ENCODE measurements at places on chromosomes 1 and 21. TPM values are rescaled to one million over a fixed set of nuclear protein-coding genes. Genes with fewer than 3 reads are reported as not detected.

The TIAM1 gene
- total RNA-seq, result 63.7 TPM

The NBPF4 gene
- total RNA-seq, result not detected

The ESRRG gene
- not detected for total RNA-seq

The FAM151A gene
- not detected for total RNA-seq

The SH2D5 gene
- total RNA-seq, result 0.34 TPM

The C1orf74 gene
- total RNA-seq, result 2.8 TPM

The ZNF669 gene
- 10.5 TPM for total RNA-seq

The KANK4 gene
- total RNA-seq, result not detected

The SPRR3 gene
- not detected for total RNA-seq

GRCh38 chr1:179082333-179082998 lies 596 bp downstream of the TOR3A start:
- DNase-seq, result peak; percentile 41

GRCh38 chr1:247548092-247548491 lies 842 bp upstream of the GCSAML start:
- DNase-seq, result no peak

DNA sequence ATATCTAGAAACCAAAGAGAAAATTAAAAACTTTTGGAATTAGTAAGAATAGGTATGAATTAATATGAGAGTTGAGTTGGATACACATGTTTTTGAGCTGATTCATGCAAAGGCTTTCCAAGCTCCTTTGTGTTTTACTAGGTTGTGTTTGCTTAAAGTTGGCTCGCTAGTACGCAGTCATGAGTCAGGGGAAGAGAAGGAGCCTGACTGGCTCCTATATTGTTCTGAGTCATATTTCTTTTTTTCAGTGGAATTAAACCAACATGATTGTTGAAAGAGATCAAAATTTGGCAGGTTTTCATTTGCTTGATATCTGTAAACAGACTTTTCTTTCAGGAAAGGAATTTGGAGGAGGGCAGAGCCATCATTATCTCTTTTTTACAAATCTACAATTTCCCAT lies 66.7 kb downstream of the MAGI3 start:
- DNase-seq, result no peak

DNA sequence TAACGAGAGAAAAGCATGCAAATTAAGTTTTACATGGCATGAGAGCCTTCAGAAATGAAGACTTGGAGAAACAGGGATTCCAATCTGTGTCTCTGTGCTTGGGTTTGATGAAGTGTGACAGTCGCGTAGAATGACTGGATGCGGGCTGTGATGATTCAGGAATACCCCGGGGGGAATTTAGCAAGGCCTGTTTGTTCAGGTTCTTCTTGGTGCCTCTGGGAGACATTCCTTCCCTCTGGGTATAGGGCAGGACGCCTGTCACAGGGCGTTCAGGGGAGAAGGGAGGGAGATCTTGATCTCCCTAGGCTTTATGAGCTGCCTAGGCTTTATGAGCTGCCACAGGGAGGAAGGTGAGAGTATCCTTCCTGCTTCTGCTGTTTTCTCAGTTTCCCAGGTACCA lies 36.6 kb downstream of the DOP1B start:
- DNase-seq, result no peak

DNA sequence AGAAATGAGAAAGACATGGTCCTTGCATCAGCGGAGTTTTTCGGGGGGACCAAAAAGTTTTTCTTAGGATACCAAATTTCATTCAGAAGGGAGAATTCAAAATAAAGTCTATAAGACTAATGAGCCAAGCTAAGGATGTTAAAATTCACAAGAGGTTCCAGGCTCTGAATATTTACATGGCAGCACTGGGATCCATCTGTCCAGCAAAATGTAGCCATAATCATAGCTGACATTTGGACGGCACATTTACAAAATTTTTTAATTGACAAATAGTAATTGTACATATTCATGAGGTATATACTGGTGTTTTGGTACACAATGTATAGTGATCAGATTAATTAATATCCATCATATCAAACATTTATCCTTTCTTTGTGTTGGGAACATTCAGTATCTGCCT lies 107.9 kb downstream of the ZNF648 start:
- DNase-seq, result no peak

GRCh38 chr1:25698252-25698651 lies 81.7 kb downstream of the MAN1C1 start:
- peak; percentile 48 for DNase-seq

GRCh38 chr1:58310881-58311280 lies 235.6 kb downstream of the OMA1 start:
- no peak for DNase-seq

DNA sequence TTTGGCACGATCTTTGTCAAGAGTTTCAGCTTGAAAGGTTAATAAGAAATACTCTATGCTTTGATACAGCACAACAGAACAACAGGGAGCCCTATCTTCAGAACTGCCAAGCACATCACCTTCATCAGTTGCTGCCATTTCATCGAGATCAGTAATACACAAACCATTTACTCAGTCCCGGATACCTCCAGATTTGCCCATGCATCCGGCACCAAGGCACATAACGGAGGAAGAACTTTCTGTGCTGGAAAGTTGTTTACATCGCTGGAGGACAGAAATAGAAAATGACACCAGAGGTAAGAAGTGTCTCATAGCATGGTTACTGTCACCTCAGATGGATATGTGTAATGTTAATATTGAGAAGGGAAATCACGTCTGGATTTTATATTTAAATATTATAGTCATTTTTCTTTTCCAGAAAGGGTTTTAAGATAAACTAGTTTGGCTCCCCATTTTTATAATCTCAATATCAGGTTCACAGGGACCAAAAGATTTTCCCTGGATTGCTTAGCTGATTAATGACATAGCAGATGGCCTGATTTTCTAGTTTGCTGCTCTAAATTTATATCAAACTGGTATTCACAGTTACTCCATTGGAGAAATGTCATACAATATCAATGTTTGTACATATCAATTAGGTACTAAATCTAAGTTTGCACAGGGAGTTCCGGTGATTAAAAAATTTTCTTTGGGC lies 97.3 kb downstream of the USP25 start:
- no peak for DNase-seq

DNA sequence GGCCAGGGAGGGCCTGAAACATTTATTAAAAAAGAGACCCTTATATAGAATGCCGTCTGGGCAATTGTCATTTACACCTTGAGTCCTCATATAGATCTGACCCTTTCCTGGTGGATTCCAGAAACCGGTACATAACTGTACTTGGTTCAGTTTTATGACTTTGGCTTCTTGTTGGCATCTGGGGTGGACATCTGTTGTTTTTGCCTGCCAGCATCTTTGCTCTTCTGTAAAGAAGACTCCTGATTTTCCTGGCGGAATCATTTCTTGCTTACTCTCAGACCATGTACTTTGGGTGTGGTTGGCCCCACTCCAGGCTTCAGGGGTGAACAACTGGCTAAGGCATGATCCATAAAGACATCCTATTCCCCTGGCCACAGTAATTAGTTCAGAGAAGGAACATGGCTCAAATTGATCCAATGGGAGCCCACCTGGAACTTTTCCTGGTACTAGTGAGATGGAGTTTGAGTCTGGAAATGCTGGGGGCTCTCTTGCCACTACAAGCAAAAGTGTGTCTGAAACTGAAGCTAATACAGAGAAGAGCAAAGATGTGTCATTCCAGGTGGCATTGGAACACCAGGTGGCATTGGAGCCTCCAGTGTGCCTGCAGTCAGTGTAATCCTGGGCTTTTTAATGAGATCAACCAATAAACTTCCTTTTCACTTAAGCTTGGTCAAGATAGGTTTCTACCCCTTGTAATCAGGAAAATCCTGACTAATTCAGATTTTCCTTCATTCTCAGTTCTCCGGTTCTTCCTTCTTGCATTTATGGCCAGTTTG lies 332.5 kb upstream of the CAMK1G start:
- no peak for DNase-seq

DNA sequence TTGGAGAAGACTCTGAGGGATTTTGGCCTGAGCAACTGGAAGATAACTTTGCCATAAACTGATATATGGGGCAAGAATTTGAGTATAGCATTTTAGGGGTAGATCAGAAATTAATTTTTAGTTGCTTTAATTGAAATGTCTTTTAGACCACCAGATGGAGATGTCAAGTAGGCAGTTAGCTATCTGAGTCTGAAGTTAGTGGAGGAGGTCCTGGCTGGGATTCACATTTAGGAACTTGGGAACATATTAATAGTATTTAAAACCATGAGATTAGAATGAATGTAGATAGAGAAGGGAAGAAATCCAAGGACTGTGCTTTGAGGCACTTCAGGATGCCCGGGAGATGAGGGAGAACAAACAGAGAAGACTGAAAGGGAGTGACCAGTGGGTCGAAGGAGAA lies 32.6 kb downstream of the SLC44A3 start:
- no peak for DNase-seq

DNA sequence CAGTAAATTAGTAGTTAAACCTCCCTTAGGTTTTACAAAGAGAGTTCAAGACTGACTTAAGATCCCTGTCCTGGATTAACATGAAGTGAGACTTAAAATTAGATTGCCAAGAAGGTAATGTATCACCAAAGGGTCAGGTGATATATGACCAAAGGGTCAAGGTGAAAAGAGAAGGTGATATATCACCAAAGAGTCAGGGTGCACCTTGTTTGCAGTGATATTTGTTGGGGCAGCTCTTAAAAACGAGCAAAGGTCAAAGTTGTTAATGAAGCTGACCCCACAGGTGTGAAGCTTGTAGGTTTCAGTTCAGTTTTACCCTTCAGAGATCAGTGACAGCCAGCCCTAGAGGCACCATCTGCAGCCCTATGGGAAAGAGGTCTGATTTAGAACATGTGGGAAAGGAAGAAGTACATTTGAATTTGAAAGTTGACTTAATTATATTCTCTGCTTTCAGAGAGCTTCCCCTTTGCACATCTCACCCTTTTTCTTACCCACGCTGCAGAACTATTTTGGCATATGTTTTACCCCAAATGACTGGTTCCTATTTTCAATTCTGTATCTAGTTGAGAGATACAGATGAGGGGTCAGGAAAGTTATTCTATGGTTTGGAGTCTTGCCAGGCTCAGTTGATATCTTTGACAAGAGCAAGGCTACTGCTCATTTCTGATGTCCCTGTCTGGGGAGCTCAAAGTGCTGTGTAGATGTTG lies 170.8 kb downstream of the S1PR1 start:
- DNase-seq, result no peak

DNA sequence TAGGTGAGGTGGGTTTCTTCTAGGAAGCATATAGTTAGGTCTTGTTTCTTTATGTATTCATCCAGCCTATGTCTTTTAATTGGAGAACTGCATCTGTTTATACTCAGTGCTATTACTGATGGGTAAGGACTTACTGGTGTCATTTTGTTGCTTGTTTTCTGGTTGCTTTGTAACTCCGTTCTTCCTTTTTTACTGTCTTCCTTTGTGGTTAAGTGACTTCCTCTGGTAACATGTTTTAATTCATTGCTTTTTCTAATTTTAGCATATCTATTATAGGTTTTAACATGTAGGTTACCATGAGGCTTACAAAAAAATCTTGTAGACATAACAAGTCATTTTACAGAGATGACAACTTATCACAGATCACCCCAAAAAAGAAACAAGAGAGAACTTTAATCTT lies 160.8 kb downstream of the VAV3 start:
- DNase-seq, result no peak

DNA sequence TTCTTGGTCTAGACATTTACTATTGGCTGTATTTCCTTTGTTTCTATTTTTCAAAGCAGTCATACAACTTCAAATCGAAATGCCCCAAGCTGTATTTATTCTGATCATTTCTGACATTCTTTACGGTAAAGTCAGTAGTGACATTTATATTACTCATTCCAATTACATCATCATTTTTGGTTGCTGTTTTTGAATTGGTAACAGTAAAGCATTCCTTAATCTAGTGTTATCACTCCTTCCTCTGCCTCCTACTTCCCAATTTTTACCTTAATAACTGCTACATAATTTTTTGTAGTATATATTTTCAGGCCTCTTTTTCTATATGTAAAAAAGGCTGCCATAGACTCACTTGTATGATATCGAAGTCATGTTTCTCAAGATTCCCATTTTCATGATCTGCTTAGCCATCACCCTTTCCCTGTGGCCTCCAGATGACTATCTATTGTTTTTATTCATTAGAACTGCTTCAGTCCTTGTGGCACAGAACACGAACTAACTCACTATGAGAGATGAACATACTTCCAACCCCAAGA lies 167.2 kb downstream of the RUNX1 start:
- DNase-seq, result no peak

DNA sequence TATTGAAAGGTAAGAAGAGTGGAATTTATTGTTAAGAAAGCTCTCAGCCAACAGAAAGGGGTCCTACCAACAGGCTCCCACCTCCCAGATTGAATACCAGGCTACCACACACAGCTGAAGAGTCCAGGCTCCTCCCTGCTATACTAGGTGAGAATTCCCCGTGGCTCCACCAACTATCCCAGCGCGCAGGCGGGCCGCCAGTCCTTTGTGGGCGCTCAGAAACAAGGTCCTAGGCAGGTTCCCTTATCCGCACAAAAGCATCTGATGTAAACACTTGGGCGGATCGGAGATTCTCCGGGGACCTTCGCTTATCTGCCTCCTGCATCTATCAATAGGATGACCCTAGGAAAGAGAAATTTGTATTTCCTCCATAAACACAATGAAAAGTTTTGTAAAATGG lies 423.9 kb upstream of the ADGRL4 start:
- no peak for DNase-seq

- DNase-seq, result no peak
These were observed 196.0 kb downstream of the FMN2 start for GRCh38 chr1:240287722-240288121.

GRCh38 chr1:182281541-182281940 lies 110.0 kb downstream of the GLUL start:
- no peak for DNase-seq

- no peak for DNase-seq
These were observed 192.2 kb upstream of the C8B start for GRCh38 chr1:57157818-57158603.

- DNase-seq, result no peak
These were observed 16.3 kb downstream of the GPBP1L1 start for GRCh38 chr1:45669859-45670655.
